ENCODE measurements at places on chromosomes 16 and 17.

- no peak for DNase-seq
These were observed 7.7 kb upstream of the COTL1 start for GRCh38 chr16:84625556-84625955.

DNA sequence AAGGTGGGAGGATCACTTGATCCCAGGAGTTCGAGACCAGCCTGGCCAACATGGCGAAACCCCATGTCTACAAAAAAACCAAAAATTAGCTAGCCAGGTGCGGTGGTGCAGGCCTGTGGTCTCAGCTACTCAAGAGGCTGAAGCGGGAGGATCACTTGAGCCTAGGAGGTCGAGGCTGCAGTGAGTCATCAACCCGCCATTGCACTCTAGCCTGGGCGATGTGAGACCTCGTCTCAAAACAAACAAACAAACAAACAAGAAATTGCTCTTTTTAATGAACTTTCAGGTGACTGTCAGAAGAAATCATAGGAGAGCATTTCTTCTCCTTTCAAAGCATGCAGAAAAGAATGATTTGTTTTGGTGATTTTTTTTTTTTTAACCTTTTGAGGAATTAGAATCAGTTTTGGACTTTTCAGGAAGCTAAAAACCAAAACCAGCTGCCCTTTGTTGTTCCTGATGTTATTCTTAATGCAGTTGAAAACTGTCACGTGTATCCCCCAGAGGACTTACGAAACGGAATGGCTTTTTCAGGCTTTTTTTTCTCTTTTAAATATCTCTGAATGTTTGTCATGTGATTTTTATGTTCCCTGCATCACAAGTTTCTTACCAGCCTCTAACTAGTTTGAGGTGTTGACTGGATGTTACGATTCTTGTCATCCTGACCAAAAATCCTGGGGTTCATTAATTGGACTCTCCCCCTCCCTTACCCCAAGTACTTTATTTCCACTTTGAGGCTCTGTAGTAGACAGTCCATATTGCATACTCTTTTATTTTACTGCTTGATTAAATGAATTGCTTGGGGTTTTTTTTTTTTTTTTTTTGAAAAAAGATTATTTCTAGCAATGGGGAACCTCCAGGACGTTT, 34.1 kb downstream of the SNX29 start:
- no peak for DNase-seq

- no peak for DNase-seq
These were observed 17.9 kb upstream of the FAAP100 start for GRCh38 chr17:81569986-81570514.

DNA sequence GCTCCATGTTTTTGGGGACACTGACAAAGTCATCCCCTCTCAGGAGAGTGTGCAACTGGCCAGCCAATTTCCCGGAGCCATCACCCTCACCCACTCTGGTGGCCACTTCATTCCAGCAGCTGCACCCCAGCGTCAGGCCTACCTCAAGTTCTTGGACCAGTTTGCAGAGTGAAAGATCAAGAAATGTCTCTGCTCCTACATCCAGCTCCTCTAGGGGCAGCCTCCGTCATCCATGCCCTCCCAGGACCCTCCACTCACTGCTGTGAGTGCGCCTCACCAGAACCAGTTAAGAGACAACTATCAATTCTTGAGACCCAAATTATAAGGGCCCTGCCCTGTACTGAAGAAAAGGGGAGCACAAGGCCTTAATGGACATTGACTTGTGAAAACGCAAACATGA, 1.1 kb downstream of the OVCA2 start:
- DNase-seq: no peak

- no peak for DNase-seq
These were observed 821 bp downstream of the C16orf86 start for GRCh38 chr16:67667453-67667816.

GRCh38 chr16:17729820-17730219, 259.1 kb upstream of the XYLT1 start:
- no peak for DNase-seq

GRCh38 chr16:89176147-89176690, 4.7 kb downstream of the CDH15 start:
- no peak for DNase-seq

GRCh38 chr16:85872734-85873133, 26.2 kb upstream of the IRF8 start:
- no peak for DNase-seq

GRCh38 chr17:73616120-73616872, 27.9 kb downstream of the SDK2 start:
- no peak for DNase-seq

DNA sequence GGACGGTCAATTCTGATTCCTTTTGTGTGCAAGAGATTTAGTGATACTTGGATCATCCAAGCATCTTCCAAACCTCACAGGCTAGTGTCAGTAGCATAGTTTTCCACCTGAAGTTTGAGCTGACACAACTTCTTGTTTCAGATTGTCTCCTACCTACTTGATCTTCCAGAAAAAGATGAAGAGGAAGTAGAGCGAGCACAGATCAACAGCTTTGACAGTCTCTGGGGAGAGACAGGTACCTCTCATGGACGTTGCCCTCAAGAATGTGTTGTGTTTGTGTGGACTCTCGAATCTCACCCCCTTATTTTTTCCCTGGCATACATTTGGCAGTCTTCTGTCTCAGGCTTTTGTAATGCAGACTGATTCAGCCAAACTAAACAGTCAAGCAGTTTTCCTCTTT, 47.4 kb downstream of the CYB561 start:
- no peak for DNase-seq

- DNase-seq: no peak
These were observed 367.4 kb upstream of the TNRC6C start for GRCh38 chr17:77590951-77591735.

DNA sequence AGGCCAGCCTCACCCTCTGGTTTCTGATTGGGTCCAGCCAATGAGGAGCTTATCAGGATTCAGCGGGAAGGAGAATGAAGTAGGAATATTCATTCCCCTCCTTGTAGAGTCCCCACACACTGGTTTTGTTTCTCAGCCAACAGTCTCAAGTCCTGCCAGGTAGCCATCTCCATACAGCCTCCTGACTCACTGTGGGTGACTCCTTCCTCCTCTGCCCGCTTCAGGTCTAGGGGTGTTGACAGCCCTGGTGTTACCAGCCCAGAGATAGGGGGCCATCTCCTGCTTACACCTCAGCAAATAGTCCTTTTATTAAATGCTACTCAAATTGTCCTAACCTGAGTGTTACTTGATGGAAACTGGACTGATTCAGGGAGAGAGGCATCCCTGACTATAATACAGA, 4.0 kb upstream of the MFAP4 start:
- no peak for DNase-seq

DNA sequence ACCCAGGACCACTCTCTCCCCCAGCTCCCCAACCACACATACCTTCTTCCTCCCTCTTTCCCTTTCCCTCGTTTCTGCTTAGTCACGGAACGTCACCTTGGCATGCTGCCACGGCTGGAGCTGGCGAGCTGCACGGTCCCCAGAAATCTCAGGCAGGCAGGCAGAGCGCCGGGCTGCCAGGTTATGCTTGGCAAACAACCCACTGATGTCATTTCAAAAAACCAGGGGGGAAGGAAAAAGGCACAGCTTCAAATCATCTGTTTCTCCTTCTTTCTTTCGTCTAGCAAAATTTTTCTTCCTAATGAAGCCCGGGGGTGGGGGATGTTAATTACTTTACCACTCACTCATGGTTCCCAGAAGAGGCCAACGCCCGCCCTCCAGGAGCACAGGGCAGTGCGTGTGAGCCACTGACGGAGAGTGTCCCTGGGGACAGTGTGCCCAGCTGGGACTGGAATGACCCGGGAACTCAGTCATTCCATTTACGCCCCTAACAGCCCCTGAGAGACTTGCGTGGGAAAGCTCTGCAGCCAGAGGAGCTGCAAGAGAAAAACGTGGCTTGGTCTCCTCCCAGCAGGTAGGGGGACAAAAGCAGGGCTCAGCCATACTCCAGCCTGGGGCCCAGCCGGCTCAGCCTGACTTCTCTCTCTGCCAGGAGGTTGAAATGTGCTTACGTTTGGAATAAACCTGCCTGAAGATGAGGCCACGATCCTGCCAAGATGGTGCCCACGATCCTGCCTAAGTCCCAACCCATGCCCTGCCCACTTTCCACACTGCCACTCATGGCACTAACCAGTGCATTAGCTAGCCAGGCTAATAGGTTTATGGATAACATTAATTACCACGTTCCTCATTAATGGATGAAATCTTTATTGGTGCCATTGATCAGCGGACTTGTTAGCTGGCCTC, 198.9 kb downstream of the ZFHX3 start:
- DNase-seq: no peak

DNA sequence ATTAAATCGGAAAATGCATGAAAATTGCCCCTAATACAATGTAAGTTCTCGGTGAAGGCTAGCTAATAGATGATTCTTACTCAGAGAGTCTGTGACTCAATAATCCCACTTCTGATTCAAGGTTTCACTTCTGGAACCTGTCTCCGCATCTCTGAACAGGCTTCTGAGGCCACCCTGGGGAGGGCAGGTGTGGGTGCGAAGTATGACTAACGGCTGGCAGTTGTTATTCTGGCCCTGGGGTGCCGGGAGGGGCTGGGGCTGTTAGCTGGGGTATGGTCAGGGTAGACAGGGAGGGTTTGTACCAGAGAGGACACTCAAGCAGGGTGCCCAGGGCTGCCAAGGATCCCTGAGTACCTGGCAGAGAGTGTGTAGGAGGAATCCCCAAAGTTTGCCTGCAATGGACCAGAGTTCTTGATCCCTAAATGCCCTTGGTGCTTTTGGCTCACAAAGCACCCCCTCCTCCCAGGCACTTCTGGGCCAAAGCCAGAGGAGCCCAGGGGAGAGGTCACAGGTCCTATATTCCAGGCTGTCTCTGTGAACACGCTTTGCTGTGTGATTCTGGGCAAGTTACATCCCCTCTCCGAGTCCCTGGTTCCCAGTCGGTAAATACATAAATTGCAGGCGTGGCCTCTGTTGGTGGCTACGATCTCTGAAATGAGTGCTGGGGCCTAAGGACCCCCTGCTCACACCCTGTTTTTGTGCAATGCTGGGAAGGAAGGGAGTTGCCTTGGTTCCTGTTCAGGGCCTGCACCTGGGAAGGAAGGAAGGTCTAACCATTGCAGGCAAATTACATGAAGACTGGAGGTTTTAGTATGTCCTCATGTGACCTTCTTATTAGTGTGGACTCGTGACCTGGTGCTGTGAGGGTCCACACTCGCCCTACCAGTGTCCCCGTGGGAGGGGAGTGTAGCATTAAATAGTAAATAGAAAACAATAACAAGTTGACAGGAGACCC, 49.9 kb upstream of the CPNE2 start:
- peak; percentile 55 for DNase-seq

DNA sequence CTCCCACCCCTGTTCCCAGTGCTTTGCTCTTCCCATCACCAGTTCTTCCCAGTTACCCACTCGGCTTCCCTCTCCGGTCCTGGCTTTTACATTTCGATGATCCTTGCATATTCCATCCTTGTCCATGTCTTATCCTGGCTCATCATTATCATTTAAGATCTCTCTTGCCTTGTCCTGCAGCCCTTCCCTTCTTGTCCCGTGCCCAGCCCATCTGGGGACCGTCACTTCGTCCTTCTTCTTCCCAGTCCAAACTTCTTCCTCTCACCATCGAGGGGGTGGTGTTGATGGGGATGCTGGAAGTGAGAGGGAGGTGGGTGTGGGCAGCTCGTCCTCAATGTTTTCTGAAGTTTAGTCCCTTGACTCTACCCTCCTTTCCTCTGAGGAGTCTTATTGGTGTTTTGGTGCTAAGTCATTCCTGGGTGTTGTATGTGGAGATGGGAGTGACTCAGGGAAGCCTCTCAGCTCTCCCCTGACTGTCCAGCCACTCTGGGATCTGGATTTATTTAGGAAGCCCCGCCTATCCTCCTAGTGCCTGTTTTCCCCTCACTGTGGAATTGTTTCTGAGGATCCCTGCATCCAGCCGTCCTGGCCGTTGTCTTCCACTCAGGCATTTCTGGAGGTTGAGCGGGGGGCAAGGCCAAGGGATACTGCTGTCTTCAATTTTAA, 975 bp downstream of the SNX29 start:
- no peak for DNase-seq

DNA sequence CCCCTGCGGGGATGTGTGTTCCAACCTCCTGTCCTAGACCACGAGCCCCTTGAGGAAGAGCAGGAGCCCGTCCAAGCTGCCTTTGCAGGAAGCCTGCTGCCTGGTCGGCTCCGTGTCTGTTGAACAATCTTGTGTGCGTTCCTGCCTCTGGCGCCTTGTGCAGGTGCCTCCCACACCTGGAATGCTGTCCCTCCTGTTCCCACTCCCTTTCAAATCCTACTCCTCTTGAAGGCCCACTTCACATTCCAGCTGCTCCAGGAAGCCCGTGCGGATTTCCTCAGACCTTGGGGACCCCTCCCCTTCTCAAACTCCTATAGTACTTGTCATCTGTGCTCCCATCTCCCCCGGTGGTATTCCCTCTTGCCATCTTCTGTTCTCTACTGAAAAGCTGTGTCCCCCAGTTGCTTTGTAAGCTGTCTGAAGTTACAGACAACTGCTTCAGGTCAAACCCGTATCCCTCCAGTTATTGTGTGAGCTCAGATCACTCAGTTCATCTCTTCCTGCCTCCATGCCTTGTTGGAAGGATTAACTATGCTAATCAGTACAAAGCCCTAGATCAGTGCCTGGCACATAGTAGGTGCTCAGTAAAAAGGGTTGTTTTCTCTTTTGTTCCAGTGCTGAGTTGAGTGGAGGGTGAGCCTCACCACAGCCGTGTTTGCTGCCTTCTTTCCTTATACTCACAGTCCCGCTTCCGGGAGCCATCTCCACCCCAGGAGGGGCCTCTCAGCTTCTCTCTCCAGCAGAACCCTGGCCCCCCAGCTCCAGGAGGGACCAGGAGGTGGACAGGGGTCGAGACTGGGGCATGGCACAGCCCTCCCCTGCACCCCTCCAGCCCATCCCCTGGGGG, 241.8 kb upstream of the CIBAR2 start:
- DNase-seq: no peak

GRCh38 chr16:53482123-53482522, 20.9 kb downstream of the AKTIP start:
- no peak for DNase-seq

DNA sequence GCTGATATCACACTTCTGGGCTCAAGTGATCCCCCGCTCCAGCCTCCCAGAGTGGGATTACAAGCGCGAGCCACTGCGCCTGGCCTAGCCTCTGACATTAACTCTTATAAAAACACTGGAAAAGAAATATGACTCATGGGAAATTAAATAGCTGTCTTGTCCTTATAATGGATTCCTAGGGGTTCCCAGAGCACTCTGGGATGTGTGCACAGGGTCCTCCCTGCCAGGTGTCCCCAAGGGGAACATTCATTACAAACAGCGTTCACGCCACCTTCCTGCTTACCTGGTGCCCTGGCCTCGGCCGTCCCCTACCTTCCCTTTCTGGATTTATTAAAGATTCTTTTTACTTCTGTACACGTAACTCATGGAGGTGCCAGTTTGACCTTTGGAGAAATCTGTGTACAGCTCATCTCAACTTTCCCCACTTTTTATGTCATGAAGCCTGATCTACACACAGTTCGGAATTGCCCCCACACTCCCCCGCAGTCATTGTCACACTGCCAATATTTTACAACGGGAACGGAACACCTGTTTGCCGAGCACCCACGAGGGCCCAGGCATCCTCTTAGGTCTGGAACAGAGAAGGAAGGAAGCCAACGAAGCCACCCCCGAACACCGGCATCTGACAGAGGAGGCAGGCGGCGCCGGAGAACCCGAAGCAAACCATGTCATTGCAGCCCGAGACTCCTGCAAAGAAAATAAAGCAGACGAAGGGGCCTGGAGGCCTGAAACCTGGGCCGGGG, 39.7 kb upstream of the MEAK7 start:
- DNase-seq: no peak

GRCh38 chr17:45393411-45393810, 39.3 kb downstream of the ARHGAP27 start:
- no peak for DNase-seq

Data from stimulated activated CD4-positive, alpha-beta T cell treated with anti-CD3 and anti-CD28 coated beads, Interleukin-1b, Interleukin-23, amount 100 ng/mL, for 1 hour (primary cell).